Activated T-helper 1 cell treated with anti-CD3 and anti-CD28 coated beads, Interleukin-12 subunit alpha, Interleukin-12 subunit beta, Interleukin-2, Interleukin-4 antibody, amounts not matched to agents 30 ng/mL and 10 ng/mL and 1 ng/mL, durations not matched to agents 14 hours and 24 hours and 36 hours (primary cell): ENCODE measurements at places on chromosomes 2 and 18.

DNA sequence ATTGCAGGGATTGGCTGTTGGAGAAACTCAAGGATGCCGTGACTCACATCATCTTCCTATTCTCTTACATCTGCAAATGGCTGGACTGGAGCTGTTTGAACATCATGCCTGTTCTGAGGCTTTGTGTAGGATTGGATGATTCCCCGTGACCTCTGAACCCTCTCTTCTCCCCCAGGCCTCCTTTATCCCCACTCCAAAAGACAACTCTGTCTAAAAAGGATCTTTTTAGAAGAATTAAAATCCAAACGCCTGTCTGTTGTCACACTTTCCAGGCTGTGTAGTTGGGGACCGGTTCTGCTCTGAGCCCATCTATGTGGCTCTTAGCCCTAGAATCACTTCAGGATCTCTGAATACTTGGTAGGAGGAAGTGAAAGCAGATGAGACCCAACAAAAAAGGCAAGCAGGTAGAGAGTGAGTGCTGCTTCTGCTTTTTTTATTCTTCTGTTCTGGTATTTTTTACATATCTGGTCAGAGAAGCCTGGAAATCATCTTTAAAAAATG, 565 bp downstream of the SP140 start:
- DNase-seq, result no peak
- H3K4me3 ChIP-seq, result peak overlapping the region; percentile 91
- peaks cover 69% of the 10 kb centered on the region for H3K4me1 ChIP-seq

DNA sequence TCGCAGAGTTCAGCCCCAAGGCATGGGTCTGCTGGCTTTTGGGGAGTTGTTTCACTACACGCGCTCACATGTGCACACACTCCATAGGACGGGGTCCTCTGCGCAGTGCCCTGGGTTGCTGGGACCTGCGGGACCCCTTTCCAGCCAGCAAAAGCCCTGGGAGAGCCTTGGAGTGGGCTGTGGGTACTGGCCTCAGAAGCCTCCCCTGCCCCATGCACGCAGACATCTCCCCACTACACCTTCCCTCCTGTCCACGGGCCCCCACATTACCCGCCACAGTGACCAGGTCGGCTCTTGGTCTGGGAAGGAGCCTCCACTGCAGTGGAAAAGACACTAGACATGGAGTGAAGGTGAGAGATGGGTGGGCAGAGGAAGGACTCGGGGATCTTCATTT, 48.5 kb downstream of the FAM168B start:
- H3K4me3 ChIP-seq, result no peak overlapping the region
- peaks cover 18% of the 10 kb centered on the region for H3K4me1 ChIP-seq
- H3K36me3 ChIP-seq, result no peaks in the 10 kb centered on the region
- H3K27ac ChIP-seq, result no peak overlapping the region
- DNase-seq, result no peak
- H3K27me3 ChIP-seq, result peaks cover 2% of the 10 kb centered on the region

DNA sequence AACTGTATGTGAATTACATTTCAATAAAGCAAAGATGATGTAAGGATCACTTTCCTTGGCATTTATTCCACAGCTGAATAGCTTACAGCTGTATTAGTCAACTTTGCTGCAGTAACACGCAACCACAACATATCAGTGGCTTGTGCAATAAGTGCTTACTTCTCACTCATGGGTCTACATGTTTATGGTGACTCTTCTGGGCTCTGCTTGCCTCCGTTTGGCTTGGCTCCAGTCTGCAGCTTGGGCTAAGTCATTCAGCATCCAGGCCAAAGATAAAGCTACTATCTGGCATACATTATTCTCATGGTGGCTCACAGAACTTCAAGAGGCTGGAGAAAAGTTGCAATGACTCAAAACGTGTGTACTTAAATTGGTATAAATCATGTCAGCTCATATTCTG, 355.0 kb downstream of the RNF144A start:
- H3K27ac ChIP-seq, result no peak overlapping the region
- H3K27me3 ChIP-seq, result peaks cover 8% of the 10 kb centered on the region
- H3K4me3 ChIP-seq, result no peak overlapping the region
- no peaks in the 10 kb centered on the region for H3K36me3 ChIP-seq
- no peaks in the 10 kb centered on the region for H3K4me1 ChIP-seq

DNA sequence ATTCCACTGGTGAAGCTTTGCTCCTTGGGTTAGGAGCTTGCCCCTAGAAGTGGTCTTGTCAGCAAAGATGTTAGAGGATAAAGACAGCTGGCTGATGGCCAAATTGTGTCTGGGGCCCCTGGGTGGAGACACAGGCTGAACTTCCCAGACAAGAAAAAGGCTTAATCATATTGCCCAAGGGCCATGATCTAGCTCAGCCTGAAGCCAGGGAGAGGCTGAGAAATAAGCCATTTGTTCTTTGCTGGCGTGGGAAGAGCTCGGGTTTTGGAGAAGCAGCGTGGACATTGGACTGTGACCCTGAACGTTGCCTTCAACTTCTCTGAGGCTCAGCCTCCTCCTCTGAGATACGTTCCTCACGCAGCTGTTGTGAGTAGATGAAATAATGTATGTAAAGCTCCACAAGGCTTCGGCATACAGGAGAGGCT, 153.0 kb downstream of the ZFP36L2 start:
- DNase-seq, result no peak
- no peak overlapping the region for H3K4me3 ChIP-seq
- no peak overlapping the region for H3K27ac ChIP-seq
- H3K27me3 ChIP-seq, result peaks cover 2% of the 10 kb centered on the region
- no peaks in the 10 kb centered on the region for H3K36me3 ChIP-seq

GRCh38 chr2:160407393-160408172, 86.0 kb downstream of the RBMS1 start:
- peaks cover 83% of the 10 kb centered on the region for H3K4me1 ChIP-seq
- peak overlapping the region; percentile 90 for H3K4me3 ChIP-seq
- peak overlapping the region; percentile 88 for H3K27ac ChIP-seq
- peaks cover 11% of the 10 kb centered on the region for H3K36me3 ChIP-seq
- H3K27me3 ChIP-seq, result no peaks in the 10 kb centered on the region

GRCh38 chr2:43521568-43521967, 74.3 kb downstream of the THADA start:
- H3K27me3 ChIP-seq, result no peaks in the 10 kb centered on the region
- H3K4me1 ChIP-seq, result peaks cover 30% of the 10 kb centered on the region
- no peak overlapping the region for H3K4me3 ChIP-seq
- H3K36me3 ChIP-seq, result peaks cover 30% of the 10 kb centered on the region

- H3K36me3 ChIP-seq, result no peaks in the 10 kb centered on the region
- DNase-seq, result no peak
- no peak overlapping the region for H3K27ac ChIP-seq
- H3K4me3 ChIP-seq, result no peak overlapping the region
These were observed 69.2 kb downstream of the EHBP1 start for GRCh38 chr2:62774555-62775366.

DNA sequence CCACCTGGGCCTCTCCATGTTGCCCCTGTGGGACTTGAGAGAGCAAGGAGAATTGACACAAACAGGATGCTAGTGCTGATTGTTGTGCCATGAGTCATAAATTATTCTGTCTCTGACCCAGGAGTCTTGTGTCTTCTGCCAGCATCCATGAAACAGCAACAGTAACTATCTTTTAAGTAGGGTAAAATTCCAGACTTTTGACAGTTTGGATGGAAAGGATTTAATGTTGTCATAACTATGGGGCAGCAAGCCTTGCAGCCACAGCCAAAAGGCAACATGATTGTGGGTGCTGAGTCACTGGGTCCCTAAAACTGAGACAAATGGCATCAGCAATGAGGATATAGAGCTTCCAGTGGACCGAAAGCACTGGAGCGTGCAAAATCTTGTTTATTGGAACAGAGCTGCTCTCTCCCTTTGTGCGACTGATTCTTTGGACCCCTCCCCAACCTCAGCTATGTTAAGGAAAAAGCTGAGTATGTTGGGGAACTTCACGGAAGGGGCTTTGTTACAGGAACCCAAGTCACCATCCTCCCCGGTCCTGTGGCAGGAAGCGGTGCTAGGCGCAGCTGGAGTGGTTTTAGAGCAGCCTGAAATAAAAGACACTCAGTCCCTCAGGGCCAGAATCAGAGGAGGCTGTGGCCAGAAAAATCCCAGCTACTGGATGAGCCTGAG, 9.6 kb upstream of the ITPRIPL1 start:
- peaks cover 62% of the 10 kb centered on the region for H3K4me1 ChIP-seq
- DNase-seq, result peak; percentile 34
- no peaks in the 10 kb centered on the region for H3K27me3 ChIP-seq
- H3K36me3 ChIP-seq, result peaks cover 30% of the 10 kb centered on the region
- H3K4me3 ChIP-seq, result peak overlapping the region; percentile 74
- peak overlapping the region; percentile 92 for H3K27ac ChIP-seq

GRCh38 chr2:24174851-24175277, at the start of gene FAM228A:
FAM228A (plus strand) TSS chr2:24175053; CDS start chr2:24175481, 428 bp downstream.
- peaks cover 21% of the 10 kb centered on the region for H3K27me3 ChIP-seq
- no peak within 1 kb of the TSS for H3K27ac ChIP-seq
- H3K4me1 ChIP-seq, result no peaks in the 10 kb centered on the region

DNA sequence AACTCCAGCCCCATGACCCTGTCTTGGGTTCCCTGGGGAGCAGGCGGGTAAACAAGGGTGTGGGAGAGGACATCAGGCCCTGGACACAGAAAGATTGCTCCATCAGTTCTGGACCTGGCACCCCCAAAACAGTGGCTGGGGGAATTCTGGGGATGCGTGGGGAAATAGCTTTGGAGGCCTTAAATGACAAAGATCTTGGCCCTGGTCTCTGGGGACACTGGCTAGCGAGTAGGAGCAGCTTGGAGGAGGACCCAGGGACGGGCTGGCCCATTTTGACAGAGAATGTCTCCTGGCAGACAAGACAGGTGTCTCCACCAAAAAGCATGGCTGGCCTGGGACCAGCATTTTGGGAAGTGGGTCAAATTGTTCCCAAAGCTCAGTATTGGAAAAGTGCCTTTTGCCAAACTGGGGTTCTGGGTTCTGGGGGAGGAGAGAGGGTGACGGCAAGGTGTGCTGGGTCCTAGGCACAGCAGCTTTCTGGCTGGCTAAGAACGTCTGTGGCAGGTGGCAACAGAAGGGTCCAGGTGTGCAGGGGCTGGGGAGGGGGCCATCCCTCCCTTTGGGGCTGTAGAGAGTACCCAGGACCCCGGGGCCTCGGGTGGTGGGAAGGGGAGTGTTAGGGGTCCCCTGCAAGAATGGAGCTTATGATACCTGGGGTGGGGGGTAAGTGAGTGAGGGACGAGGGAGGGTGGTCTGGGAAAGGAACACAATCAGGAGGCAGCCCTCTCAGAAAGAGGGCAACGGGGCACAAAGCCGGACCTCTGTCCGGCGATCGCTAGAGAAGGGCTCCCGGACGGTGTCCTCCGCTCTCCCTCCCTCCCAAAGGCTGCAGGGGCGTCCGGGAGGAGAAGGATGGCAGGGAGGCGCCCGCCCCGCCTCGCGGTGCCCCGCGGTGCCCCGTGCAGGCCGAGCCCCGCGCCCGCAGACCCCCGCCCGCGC, 556 bp downstream of the CYRIA start:
- DNase-seq, result no peak
- peaks cover 22% of the 10 kb centered on the region for H3K27me3 ChIP-seq
- peaks cover 16% of the 10 kb centered on the region for H3K4me1 ChIP-seq
- no peak overlapping the region for H3K27ac ChIP-seq
- peaks cover 4% of the 10 kb centered on the region for H3K36me3 ChIP-seq
- H3K4me3 ChIP-seq, result peak overlapping the region; percentile 82

DNA sequence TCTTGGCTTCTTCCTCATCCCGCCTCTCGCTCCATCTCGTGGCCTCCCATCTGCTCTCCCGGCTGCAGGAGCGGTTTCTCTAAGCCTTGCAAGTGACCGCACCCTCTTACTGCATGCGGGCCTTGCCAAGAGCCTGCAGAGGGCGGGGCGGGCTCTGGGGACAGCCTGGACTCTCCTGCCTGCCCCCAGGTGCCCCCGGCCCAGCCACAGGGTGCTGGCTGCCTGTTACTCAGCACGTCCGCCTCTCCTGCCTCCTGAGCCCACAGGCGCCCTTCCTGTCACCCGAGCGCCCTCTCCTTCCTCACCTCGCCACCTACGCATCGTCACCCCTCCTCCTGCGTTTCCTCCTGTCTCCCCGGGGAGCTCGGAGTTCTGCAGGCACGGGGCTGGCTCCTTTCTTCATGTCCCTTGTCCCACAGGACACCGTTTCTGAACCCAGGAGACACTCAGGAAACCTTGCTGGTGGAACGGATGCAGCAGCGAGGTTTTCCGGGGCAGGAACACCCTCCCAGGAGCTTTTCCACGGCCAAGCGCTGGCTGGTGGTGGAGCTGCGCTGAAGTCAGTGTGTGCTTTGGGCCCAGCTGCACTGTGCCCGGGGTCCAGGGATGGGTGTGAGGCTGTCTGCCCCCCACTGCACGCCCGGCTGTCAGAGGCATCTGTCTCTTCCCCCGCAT, 28.5 kb downstream of the HPCAL1 start:
- peaks cover 2% of the 10 kb centered on the region for H3K36me3 ChIP-seq
- H3K27me3 ChIP-seq, result no peaks in the 10 kb centered on the region
- DNase-seq, result peak; percentile 62
- peak overlapping the region; percentile 86 for H3K4me3 ChIP-seq
- H3K27ac ChIP-seq, result peak overlapping the region; percentile 95
- peaks cover 59% of the 10 kb centered on the region for H3K4me1 ChIP-seq

DNA sequence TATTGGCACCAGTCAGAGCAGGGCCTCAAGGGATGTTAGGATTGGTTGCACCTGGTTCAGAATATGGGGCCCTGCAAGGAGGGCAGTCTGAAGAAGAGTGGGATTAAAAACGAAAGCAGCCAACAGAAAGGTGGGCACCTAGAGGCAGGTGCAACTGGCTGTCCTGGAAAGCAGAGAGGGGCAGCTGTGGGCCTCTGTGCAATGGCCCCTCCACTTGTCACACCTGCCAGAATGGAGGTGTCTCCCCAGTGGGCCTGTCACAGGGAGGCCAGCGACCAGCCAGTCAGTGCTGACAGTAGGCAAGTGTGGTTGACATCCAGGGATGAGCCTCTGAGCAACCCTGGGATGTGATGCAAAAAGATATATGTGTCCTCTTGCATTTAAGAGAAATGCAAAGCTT, 37.7 kb downstream of the INPP4A start:
- no peak for DNase-seq
- peak overlapping the region; percentile 62 for H3K27ac ChIP-seq
- H3K27me3 ChIP-seq, result no peaks in the 10 kb centered on the region
- peak overlapping the region; percentile 48 for H3K4me3 ChIP-seq
- H3K4me1 ChIP-seq, result peaks cover 99% of the 10 kb centered on the region

DNA sequence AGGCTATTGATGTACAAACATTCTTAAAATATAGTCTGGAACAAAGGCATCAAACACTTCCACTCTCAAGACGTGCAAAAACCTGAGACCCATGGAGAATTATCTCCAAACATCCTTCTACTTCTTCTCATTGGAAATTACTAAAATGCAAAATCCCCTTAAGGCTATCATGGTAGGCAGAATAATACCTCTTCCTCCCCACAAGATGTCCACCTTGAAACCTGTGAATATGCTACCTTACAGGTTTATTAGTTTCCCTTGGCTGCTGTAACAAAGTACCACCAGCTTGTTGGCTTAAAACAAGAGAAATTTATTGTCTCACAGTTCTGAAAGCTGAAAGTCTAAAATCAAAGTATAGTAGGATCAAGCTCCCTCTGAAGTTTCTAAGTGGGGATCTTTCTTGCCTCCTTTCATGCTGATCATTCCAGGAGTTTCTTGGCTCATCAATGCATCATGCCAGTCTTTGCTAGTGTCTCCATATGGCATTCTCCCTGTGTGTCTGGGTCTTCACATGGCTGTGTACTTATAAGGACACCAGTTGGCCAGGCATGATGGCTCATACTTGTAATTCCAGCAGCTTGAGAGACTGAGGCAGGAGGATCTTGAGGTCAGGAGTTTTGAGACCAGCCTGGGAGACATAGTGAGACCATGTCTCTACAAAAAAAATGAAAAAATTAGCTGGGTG, 163.7 kb upstream of the NCK2 start:
- no peak overlapping the region for H3K4me3 ChIP-seq
- H3K27ac ChIP-seq, result no peak overlapping the region
- peaks cover 2% of the 10 kb centered on the region for H3K27me3 ChIP-seq
- H3K4me1 ChIP-seq, result peaks cover 16% of the 10 kb centered on the region
- no peak for DNase-seq
